ENCODE measurements at places on chromosomes 5 and 9.

- DNase-seq = no peak
Observed at GRCh38 chr9:125948887-125949596, 201.9 kb downstream of the PBX3 start.

DNA sequence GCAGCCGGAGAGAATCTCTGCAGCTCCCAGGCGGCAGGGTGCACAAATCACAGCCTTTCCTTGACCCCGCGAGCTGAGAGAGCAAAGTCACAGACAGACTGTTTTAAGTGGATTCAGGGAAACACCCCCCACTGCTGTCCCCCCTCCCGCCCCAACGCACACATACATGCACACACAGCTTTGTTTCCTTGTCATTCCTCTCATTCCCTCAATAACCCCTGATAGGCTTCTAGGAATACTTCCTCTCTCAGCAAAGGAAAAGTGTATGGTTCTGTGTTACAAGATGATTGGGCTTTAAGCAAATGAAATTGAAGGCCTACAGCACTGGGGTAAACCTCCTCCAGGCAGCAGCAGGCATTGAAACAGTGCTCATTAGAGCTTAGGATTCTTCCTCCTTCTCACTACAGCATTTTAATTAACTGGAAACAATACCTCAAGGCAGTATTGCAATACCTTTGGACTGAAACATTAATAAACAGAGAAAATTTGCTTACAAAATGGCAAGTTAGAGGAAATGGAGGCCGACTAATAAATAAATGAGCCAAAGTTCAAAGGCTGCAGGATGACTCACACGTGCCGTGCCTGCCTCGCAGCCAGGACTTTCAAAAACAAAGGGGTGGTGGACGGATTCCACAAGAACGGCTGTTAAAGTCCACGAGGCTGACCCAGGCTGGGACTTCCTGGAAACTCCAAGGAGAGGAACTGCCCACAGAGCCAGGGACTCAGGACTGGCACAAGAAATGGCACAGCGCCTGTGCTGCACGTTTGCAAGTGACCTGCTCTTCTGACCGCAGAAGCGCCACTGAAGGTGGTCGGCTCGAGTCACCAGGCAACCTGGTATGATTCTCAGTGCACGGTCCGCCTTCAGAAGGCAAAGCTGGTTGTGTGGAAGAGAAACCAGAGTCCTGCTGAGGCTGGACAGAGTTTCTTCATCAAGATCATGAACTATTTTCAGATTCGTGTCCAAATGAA is 236.2 kb downstream of the SYK start:
- DNase-seq = no peak

GRCh38 chr9:93252116-93252780 is 68.3 kb downstream of the WNK2 start:
- DNase-seq = no peak

DNA sequence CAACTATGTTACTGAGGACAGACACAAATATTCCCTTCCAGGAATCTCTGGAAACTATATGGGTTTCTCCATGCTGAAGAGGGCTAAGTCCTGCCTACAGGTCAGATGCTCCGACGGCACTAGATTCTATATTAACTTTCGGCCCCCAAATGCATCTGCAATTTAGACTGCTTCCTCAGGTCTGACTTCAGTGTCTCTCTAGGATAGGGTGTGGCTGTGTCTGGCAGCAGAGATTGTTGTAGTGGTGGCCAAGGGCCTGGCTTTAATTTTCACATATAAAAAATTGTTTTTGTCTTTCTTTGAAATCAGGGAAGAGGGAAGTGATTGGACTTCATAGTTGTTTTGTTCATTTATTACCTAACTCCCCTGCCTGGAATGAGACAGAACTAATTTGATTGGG is 101.8 kb downstream of the PJA2 start:
- no peak for DNase-seq

GRCh38 chr9:15374825-15375224 is 47.9 kb upstream of the SNAPC3 start:
- no peak for DNase-seq

GRCh38 chr9:118230329-118230728 is 526.1 kb downstream of the TLR4 start:
- DNase-seq = no peak

- no peak for DNase-seq
Observed at GRCh38 chr9:134585746-134586706, 55.6 kb upstream of the COL5A1 start.

DNA sequence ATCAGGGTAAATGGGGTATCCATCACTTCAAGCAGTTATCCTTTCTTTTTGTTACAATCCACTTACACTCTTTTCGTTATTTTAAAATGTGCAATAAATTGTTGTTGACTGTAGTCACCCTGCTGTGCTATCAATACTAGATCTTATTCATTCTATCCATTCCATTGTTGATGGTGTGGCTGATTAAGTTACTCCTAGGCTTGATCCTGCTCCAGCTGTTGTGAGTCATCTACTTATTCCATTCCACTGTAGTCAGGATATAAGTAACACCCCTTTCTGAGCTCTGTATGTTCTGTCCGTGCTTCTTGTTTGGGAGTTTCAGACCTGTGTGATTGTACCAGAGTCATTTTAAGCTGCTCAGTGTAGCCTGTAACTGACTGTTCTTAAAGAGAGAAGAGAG is 122.5 kb upstream of the RUSC2 start:
- no peak for DNase-seq

DNA sequence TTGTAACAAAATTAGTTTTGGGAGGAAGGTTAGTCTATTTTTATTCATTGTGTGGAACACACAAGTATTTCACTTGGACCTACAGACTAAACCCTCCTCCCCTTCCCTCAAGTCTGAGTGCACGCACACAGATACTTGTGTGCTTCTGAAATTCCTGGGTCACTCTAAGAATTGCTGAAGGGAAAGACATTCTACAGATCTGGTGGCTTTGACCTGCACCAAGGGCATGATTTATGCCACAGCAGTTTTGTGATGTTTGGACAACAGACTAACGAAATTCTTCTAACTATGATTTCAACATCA is 150.5 kb downstream of the ARL15 start:
- no peak for DNase-seq

DNA sequence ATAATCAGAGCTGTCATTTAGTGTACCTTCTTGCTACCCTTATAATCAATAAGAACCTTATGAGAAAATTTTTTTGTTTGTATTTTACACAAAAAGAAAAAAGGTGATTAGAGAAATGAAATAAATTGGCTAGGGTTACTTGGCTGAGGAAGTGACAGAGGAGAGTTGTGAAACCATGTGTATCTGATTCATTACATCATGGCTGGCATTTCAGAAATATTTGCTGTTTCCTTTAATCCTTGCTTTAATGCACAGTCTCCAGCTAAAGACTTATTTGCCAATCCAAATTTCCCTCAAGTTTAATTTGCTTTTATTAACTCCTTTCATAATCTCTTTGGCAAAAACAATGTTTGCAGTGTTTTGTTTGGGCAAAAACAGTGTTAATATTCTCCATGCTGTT is 543.1 kb downstream of the KIF4B start:
- DNase-seq = no peak

- DNase-seq = no peak
Observed at GRCh38 chr5:36239370-36240293, 2.1 kb downstream of the NADK2 start.

GRCh38 chr5:943201-943917 is 50.7 kb downstream of the TRIP13 start:
- no peak for DNase-seq

- DNase-seq = no peak
Observed at GRCh38 chr5:137122558-137122957, 376.6 kb downstream of the SPOCK1 start.

- DNase-seq = peak; percentile 97
Observed at GRCh38 chr5:86861512-86861911, 243.8 kb downstream of the COX7C start.

GRCh38 chr9:30765318-30765717 is 1619.1 kb upstream of the ACO1 start:
- no peak for DNase-seq

DNA sequence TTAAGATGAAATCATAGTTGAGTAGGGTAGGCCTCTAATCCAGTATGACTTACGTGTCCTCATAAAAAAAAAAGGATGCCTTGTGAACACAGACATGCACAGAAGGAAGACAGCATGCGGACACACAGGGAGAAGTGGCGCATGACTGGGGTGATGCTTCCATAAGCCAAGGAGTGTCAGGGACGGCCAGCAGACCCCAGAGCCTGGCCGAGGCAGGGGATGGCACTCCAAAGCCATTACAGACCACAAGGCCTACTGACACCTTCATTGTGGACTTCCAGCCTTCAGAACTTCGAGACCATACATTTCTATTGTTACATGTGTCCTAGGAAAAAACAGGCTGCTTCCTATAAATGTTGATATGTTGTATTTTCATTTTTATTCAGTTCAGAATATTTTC is 19.9 kb downstream of the EHMT1 start:
- DNase-seq = no peak

GRCh38 chr5:127416906-127417305 is 100.5 kb upstream of the PRRC1 start:
- DNase-seq = no peak

- no peak for DNase-seq
Observed at GRCh38 chr5:32803656-32804055, 92.5 kb downstream of the NPR3 start.

- no peak for DNase-seq
Observed at GRCh38 chr9:107378006-107378405, 94.9 kb downstream of the RAD23B start.

DNA sequence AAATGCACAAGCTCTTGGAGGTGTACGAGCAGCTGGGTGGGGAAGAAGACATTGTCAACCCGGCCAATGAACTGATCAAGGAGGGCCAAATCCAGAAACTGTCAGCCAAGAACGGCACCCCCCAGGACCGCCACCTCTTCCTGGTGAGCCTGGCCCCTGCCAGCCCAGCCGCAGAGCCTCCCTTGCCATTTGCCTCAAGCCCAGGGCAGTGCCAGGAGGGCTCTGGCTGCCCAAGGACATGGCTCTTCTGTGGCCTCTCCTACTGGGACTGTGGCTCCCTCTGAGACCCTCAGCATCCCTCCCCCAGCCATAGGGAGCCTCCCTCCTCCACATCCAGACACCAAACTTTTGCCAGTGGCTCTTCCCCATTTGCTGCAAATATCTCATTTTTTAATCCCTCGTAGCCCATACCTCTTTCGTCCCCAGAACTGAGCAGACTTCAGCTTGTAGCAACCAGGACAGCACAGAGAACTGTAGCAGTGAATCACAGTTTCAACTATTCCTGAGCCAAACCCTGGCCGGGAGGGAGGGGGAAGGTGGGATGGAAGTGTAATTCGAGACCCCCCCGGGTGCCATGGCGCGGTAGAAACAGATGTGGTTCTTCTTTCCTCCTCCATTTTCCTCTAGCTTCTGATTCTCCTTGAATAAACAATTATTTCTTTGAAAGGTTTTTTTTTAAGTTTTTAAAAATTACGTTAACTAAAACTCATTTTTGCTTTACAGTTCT is 44.5 kb upstream of the SUSD3 start:
- no peak for DNase-seq

DNA sequence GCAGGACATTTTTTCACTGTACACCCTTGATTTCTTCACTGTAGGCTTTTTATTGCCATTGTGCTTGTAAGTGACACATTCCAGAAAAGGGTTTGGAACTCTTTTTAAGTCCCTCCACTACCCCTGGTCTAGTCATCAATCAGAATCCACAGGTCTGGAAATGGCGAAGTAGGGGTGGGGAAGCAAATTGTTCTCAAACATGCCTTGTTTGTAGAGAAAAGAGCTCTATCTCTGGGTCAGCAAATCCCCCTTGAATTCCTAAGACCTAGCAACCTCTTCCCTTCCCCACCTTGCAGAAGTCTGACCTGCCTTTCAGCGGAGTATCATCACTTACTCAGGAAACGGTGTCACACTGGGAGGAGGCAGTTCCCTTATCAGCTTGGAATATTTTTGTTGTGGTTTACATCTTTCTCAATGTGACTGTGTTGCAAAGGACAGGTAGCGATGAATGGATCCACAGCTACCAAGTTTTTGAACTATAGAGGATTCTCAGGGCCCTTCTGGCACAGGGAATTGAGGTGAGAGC is 3.2 kb downstream of the SH3RF2 start:
- no peak for DNase-seq

DNA sequence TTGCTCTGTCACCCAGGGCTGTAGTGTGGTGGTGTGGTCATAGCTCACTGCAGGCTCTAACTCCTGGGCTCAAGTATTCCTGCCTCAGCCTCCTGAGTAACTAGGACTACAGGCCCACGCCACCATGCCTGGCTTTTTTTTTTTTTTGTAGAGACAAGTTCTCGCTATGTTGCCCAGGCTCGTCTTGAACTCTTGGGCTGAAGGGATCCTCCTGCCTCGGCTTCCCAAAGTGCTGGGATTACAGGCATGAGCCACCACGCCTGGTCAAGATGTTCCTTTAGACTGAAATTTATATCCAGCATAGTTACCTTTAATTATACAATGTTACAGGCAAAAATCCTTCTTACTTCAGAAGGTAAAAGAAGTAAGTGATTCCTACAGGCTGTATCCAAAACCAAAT is 1.6 kb upstream of the DNAJC21 start:
- DNase-seq = no peak

DNA sequence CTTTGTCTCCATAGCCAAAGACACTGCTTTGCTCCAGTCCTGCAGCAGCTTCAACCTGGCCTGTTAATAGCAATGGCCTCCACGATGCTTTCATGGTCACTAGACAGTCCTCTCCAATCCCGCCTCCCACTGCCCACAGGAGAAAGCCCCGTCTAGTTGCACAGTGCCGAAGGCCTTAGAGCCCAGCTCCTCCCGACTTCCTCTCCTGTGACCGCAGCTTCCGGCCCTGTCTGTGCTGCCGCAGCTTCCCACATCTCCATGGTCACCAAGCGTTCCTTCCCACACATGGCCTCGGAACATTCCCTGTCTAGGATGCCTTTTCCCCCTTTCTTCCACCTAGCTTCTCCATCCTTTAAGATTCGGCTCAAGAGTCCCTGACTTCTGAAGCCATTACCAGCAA is 23.4 kb downstream of the PCA3 start:
- no peak for DNase-seq

DNA sequence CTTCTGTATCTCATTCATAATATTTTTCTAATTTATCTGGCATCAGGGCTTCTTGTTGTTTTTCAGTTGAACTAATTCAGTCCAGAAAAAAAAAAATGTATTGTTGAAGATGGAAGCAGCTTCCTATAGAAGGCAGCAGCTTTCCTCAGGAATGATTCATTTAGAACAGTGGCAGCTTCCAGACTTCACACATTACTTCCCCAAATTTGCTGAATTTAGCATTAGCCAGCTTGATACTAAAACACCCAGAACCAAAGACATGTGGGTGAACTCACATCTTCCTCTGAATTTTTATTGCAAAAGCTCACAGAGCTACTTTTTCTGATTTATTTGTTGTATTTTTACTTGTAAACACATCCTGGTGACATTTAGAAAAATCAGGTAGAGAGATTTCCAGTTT is 53.8 kb downstream of the HCN1 start:
- DNase-seq = peak; percentile 48

- peak; percentile 49 for DNase-seq
Observed at GRCh38 chr5:111697881-111698757, 58.9 kb downstream of the NREP start.

- DNase-seq = no peak
Observed at GRCh38 chr5:93579692-93580062, 1.3 kb downstream of the NR2F1-AS1 start.

GRCh38 chr5:107248066-107248695 is 422.6 kb downstream of the EFNA5 start:
- DNase-seq = no peak
